ENCODE measurements at places on chromosomes 6 and 20. TPM values are rescaled to one million over a fixed set of nuclear protein-coding genes. Genes with fewer than 3 reads are reported as not detected.

The CRISP3 gene
- total RNA-seq = not detected

DNA sequence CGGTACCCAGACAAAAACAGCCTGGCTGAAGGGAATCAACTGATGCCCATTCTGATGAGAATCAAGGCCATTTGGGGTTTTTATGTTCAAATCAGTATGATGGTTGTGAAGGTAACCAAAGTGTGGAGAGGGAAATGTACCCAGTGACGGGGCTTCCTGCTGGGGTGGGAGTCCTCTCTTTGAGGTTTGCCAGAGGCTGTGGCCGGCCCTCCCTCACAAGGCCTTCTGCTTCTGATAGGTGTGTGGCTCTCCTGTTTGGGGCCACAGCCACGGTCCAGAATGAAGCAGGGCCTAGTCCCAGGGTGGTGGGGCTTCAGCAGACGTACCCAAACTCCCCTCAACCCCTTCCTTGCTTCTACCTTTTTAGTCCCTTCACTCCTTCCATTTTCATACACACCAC, 86.7 kb upstream of the NAA20 start:
- DNase-seq = no peak

DNA sequence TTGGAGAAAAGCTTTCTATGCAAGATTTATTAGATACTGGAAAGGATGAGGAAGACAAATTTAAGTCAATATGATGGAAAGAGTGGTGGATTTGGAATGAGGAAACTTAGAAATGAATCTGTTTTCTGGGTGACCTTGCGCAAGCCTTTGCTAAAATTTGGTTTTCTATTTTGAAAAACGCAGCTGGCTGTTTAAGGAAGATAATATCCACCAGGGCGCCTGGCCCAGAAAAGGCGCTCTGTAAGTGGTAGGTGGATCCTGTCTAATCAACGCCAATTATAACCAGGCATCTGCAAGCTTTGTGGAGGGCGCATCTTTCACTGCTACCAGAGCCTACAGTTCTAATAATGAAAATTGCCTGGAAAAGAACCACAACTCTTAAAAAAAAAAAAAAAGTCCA, 398 bp upstream of the SPATS1 start:
- no peak for DNase-seq

- DNase-seq = peak; percentile 19
Observed at GRCh38 chr6:164106345-164106769, 691.8 kb downstream of the QKI start.

GRCh38 chr20:32572271-32572968, 12.7 kb downstream of the NOL4L start:
- DNase-seq = no peak

- no peak for DNase-seq
Observed at GRCh38 chr6:123016431-123017103, 20.5 kb downstream of the CLVS2 start.
